RKO (cell line): ENCODE measurements at places on chromosomes 2 and 18.

DNA sequence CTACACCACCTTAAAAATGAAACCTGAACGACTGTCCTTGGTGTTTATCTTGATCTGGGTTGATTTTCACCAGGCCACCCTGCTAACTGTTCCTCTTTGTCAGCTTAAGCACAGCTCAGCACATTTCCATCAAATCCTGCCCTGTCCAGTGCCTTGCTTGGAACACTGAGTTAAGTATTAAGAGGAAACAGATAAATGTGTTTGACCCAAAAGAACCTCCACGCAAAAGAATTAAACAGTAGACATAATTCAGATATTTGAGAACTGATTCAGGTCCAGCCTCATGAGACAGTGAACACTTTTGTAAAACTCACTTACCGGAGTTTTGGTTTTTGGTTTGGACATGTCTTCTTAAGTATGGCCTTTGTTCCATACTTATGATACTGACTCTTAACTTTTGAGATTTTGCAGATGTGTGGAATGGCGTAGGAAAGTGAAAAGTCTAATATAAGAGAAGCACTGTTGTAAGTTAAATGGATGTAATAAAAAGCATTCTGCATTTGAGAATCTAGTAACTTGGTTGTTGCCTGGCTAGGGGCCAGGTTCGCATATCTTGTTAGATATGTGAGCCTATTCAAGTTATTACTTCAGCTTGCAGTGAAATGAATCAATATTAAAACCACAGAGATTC, 88.9 kb upstream of the SERPINE2 start:
- no peak for DNase-seq

- no peak for DNase-seq
Observed at GRCh38 chr2:23468474-23469141, 83.6 kb downstream of the KLHL29 start.

DNA sequence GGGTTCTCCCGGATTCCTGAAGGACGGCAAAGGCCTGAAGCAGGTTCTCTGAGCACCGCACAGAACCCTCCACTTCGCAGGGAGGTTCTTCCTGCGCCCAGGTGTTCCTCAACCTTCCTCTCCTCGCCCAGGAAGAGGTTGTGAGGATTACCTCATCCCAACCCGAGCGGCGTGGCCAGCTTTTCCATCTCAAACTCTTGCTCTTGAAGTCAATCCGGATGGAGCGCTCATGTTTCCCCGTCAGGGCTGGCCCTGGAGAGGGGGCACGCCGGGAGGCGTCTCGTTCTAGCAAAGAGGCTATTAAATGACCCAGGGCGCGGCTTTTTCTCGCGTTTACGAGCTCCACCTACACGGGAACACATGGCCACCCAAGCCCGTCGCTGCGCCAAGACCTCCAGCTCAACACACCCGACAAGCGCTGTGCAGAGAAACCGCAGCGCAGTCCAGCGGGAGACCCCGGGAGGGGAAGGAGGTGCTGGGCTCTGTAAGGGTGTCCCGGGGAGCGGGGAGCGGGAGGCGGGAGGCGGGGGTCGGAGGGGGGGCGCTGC, 540 bp upstream of the RAB10 start:
- DNase-seq = peak; percentile 79

GRCh38 chr2:240469239-240469636, 33.8 kb downstream of the GPC1 start:
- no peak for DNase-seq

DNA sequence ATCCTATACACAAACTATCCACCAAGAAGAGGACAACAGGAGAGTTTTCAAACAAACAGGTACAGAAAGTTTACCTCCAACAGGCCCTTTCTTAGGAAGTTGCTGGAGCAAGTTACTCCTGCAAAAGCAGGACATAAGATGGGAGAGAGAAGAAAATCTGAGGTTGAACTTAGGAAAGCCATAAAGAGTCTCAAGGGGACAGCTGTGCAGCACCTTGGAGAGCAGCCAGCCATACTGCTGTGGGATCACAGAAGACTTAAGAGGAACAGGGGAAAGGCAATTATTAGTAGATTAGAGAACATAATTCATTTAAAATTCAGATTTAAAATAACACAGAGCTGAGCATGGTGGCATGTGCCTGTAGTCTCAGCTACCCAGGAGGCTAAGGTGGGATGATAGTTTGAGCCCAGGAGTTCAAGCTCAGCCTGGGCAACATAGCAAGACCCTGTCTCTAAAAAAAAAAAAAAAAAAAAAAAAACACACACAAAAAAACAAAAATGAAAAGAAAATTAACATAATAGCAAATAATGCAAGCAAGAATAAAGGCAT, 148.1 kb upstream of the SIX3 start:
- peak; percentile 49 for DNase-seq

GRCh38 chr2:189580241-189580651, 340 bp downstream of the SLC40A1 start:
- no peak for DNase-seq

- DNase-seq = peak; percentile 8
Observed at GRCh38 chr18:902229-902628, 2.4 kb upstream of the ADCYAP1 start.

GRCh38 chr18:33571998-33572787, 5.8 kb upstream of the ASXL3 start:
- DNase-seq = no peak

DNA sequence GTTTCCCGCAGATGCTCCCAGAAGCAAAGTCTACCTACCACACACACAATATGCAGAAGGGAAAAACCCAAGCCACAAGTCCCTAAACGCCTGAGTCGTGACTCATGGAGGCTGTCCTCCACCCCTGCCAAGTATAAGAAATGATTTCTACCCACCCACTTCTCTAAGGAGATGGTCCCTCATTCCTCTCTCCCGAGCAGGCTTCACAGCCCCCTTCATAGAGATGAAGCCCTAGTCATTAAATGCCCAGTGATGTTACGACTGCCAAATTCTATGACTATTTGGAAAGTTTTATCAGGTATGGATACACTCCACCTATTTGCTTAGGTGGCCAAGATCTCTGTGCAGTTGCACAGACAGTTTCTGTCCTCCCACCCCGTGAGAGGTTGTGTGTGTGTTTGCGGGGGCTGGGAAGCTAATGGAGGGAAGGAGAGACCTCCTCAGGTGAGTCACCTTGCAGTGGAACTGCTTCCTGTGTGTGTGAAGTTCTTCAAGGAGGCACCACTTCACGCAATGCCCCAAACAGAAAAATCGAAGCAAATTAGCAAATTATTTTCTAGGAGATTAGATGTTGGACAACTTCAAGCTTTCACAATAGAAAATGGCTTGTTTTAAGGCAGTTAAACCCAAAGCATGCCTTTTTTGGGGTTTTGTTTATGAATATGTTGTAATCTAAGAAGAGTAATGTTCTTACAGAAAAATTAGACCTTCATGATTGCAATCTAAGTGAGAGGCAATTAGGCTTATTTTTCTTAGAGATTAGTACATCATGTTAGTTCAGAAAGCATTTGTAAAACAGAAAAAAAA, 175.2 kb downstream of the TGIF1 start:
- DNase-seq = peak; percentile 92

- no peak for DNase-seq
Observed at GRCh38 chr2:210915912-210916311, 359.5 kb downstream of the CPS1 start.
